ENCODE measurements at places on chromosomes 2 and 18. TPM values are rescaled to one million over a fixed set of nuclear protein-coding genes. Genes with fewer than 3 reads are reported as not detected.

GRCh38 chr2:237861875-237862527 lies 2.6 kb downstream of the RAMP1 start:
- H3K27ac ChIP-seq = no peak overlapping the region
- peaks cover 4% of the 10 kb centered on the region for H3K27me3 ChIP-seq
- no peak overlapping the region for H3K4me3 ChIP-seq
- DNase-seq = no peak
- H3K36me3 ChIP-seq = no peaks in the 10 kb centered on the region

- peaks cover 16% of the 10 kb centered on the region for H3K4me1 ChIP-seq
- no peak overlapping the region for H3K4me3 ChIP-seq
- DNase-seq = no peak
- H3K27ac ChIP-seq = no peak overlapping the region
- no peaks in the 10 kb centered on the region for H3K36me3 ChIP-seq
These were observed 56.4 kb upstream of the CYTIP start for GRCh38 chr2:157500334-157500733.

- H3K27ac ChIP-seq = no peak overlapping the region
- no peaks in the 10 kb centered on the region for H3K36me3 ChIP-seq
- no peaks in the 10 kb centered on the region for H3K4me1 ChIP-seq
- no peak for DNase-seq
These were observed 97.2 kb upstream of the TMEM18 start for GRCh38 chr2:774436-774835.

GRCh38 chr2:71925268-71926088 lies 222.2 kb downstream of the CYP26B1 start:
- H3K36me3 ChIP-seq = no peaks in the 10 kb centered on the region
- no peaks in the 10 kb centered on the region for H3K27me3 ChIP-seq
- no peak overlapping the region for H3K27ac ChIP-seq
- no peaks in the 10 kb centered on the region for H3K4me1 ChIP-seq

DNA sequence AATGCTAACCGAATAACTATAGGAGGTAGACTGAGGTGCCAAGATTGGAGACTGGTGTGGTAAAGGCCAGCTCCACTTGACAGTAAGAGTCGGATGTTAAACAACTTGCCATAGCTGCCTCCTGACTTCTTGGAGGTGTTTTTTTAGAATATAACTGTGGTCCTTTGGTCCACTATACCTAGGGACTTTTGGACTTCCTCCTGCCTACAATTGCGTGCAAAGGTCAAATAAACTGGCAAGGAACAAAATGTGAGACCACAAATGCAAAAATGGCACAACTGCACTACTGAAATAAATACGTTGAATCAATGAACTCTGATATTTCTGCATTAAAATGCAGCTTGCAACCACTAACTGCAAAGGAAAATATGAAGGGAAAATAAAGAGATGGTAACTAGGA lies 338.6 kb downstream of the NRXN1 start:
- H3K36me3 ChIP-seq = no peaks in the 10 kb centered on the region
- no peak overlapping the region for H3K27ac ChIP-seq
- H3K27me3 ChIP-seq = no peaks in the 10 kb centered on the region
- no peak for DNase-seq
- H3K4me3 ChIP-seq = no peak overlapping the region

GRCh38 chr18:54089749-54090459 lies 134.6 kb downstream of the MBD2 start:
- H3K4me3 ChIP-seq = no peak overlapping the region
- no peak overlapping the region for H3K27ac ChIP-seq
- H3K27me3 ChIP-seq = no peaks in the 10 kb centered on the region

GRCh38 chr2:38109732-38110181 lies 33.8 kb upstream of the CYP1B1 start:
- no peak overlapping the region for H3K4me3 ChIP-seq
- no peaks in the 10 kb centered on the region for H3K27me3 ChIP-seq
- H3K4me1 ChIP-seq = no peaks in the 10 kb centered on the region
- DNase-seq = no peak

DNA sequence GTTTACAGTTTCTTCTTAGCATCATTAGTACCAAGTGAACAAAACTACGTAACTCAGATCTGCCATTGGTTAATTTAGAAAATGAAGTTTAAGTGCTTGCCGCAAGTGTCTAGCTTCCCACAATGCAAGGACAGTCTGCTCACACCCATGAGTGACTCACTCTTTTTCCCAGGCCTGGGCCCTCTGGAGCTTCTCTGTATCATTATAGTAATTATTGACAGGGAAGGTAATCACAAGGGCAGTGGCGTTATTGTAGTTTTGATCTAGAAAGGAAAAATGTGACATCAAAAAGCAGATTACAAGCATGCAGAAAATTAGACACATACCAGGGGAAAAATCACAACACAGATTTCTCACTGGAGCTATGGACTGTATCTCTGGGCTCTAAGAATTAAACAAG lies 38.5 kb downstream of the NPC1 start:
- H3K27me3 ChIP-seq = no peaks in the 10 kb centered on the region
- H3K27ac ChIP-seq = no peak overlapping the region
- H3K36me3 ChIP-seq = peaks cover 62% of the 10 kb centered on the region
- H3K4me1 ChIP-seq = no peaks in the 10 kb centered on the region

- DNase-seq = no peak
- no peaks in the 10 kb centered on the region for H3K36me3 ChIP-seq
- no peaks in the 10 kb centered on the region for H3K4me1 ChIP-seq
- no peaks in the 10 kb centered on the region for H3K27me3 ChIP-seq
- H3K4me3 ChIP-seq = no peak overlapping the region
These were observed 163.5 kb downstream of the GLI2 start for GRCh38 chr2:120898961-120899750.

- H3K27me3 ChIP-seq = no peaks in the 10 kb centered on the region
- no peak overlapping the region for H3K4me3 ChIP-seq
- no peak for DNase-seq
- peaks cover 4% of the 10 kb centered on the region for H3K36me3 ChIP-seq
- H3K4me1 ChIP-seq = peaks cover 52% of the 10 kb centered on the region
These were observed 103.0 kb downstream of the BCL11A start for GRCh38 chr2:60450488-60450887.

- peaks cover 62% of the 10 kb centered on the region for H3K27me3 ChIP-seq
- H3K4me3 ChIP-seq = peak overlapping the region; percentile 46
- peaks cover 42% of the 10 kb centered on the region for H3K4me1 ChIP-seq
These were observed 4.6 kb downstream of the EN1 start for GRCh38 chr2:118842661-118843482.

GRCh38 chr18:59229701-59230443 lies 9.9 kb downstream of the GRP start:
- no peak overlapping the region for H3K27ac ChIP-seq
- H3K36me3 ChIP-seq = no peaks in the 10 kb centered on the region
- H3K4me1 ChIP-seq = no peaks in the 10 kb centered on the region
- no peaks in the 10 kb centered on the region for H3K27me3 ChIP-seq
- no peak for DNase-seq

- H3K4me3 ChIP-seq = peak overlapping the region; percentile 63
- peak overlapping the region; percentile 89 for H3K27ac ChIP-seq
- peaks cover 23% of the 10 kb centered on the region for H3K4me1 ChIP-seq
- H3K36me3 ChIP-seq = no peaks in the 10 kb centered on the region
- DNase-seq = no peak
These were observed 722 bp downstream of the ACSL3 start for GRCh38 chr2:222861411-222862105.

DNA sequence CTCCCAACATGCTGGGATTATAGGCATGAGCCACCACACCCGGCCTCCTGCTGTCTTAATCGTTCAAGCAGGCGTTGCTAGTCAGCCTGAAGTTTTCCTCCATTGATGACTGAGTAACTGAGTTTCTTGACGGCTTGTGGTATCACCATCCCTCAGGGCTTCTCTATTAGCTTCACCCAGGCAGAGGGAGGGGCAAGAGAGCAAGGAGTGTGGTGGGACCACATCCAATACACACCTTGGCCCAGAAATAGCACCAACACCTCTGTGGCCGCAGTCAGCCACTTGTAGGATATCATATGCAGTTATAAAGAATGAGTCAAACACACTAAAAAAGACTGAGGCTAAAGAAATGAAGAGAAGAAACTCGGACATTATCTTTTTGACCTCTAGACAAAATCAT lies 1009.4 kb upstream of the CELF4 start:
- H3K27me3 ChIP-seq = no peaks in the 10 kb centered on the region
- no peak for DNase-seq
- H3K4me1 ChIP-seq = no peaks in the 10 kb centered on the region

- no peak overlapping the region for H3K4me3 ChIP-seq
- H3K36me3 ChIP-seq = no peaks in the 10 kb centered on the region
- DNase-seq = no peak
- peaks cover 12% of the 10 kb centered on the region for H3K4me1 ChIP-seq
These were observed 4.3 kb downstream of the LDLRAD4 start for GRCh38 chr18:13222856-13223281.

Gene CCBE1
- polyA plus RNA-seq = not detected

Gene BAZ2B
- polyA plus RNA-seq = 8.6 TPM

Gene GPBAR1
- polyA plus RNA-seq = 0.66 TPM

Gene PARD3B
- polyA plus RNA-seq = not detected

Gene HOXD9
- polyA plus RNA-seq = not detected

Gene COL3A1
- not detected for polyA plus RNA-seq

Gene C2orf78
- not detected for polyA plus RNA-seq

Gene UPP2
- not detected for polyA plus RNA-seq

Gene HRH4
- polyA plus RNA-seq = 0.03 TPM
